ENCODE measurements at places on chromosomes 1 and 21. TPM values are rescaled to one million over a fixed set of nuclear protein-coding genes. Genes with fewer than 3 reads are reported as not detected.

Gene CRYBG2
- not detected for total RNA-seq

Gene MUL1
- total RNA-seq = 42.9 TPM

Gene SELENON
- 16.1 TPM for total RNA-seq

DNA sequence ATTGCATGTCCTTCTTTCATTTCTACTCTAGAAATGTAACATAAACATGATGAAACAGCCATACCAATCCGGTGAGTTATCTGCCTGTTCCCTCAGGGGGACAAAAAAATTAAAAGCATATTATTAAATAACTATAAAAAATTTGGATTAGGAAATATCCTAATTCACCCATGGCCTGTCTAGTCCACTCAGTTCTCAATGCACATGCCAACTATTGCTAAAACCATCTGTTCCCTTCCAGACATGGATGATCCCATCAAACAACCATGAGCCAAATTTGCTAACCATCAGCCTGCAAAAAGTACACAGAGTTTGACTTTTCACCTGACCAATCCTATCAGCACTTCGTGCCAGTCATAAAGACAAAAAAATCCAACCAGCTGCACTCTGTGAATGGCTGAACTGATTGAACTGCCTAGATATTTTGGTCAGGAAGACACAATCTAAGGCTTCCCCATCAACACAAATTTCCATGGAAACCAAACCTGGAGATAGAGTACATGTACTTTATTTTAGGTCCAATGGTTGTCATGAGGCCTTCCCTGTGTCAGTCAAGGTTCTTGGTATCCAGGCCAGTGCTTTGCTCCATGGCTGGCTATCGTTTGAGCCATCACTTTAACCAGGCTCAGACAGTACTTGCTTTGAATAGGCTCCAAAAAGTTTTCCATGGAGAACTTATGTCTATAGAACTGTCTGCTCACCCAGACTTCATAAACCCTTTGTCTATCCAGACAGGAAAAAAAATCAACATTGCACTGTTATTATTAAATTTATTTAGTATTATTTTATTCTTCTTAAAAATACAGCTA is 570.8 kb downstream of the LTN1 start:
- no peak for DNase-seq

DNA sequence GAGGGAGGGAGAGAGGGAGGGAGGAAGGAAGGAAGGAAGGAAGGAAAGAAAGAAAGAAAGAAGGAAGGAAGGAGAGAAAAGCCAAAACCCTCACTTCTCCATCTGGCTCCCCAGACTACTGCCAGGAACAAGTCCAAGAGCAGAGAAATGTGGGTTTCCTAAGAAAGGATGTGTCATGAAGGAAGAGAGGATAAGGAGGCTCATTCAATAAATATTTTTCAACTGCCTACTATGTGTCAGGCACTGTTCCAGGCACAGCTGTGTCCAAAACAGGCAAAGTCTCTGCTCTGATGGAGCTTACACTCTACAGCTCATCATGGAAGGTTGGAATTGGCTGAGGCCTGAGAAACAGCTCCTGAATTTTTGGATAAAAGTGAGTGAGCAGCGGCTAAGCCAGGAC is 42.6 kb upstream of the ATP2B4 start:
- no peak for DNase-seq

- DNase-seq = no peak
Observed at GRCh38 chr1:108012553-108012952, 47.6 kb upstream of the VAV3 start.

Measured in Peyer's patch (tissue), 4 donors.